ENCODE measurements at places on chromosomes 2 and 18. TPM values are rescaled to one million over a fixed set of nuclear protein-coding genes. Genes with fewer than 3 reads are reported as not detected.

DNA sequence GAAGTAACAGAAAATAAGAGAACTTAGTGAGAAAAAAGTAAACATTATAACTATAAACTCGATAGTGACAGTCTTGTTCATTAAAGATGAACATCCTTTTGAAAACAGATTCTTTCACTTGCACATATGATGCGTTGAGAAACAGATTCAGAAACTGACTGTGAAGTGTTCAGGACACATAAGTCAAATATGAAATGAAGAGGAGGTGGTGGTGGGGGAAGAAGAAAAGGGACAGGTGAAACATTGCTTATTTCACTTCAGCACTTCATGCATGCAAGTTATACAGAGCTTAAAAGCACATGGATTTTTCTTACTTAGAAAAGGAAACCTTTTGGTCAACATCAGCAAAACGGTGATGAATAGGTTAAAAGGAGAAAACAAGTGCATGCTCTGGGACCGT lies 42.5 kb downstream of the STAT4 start:
- no peaks in the 10 kb centered on the region for H3K36me3 ChIP-seq
- H3K4me3 ChIP-seq = no peak overlapping the region
- no peaks in the 10 kb centered on the region for H3K27me3 ChIP-seq

DNA sequence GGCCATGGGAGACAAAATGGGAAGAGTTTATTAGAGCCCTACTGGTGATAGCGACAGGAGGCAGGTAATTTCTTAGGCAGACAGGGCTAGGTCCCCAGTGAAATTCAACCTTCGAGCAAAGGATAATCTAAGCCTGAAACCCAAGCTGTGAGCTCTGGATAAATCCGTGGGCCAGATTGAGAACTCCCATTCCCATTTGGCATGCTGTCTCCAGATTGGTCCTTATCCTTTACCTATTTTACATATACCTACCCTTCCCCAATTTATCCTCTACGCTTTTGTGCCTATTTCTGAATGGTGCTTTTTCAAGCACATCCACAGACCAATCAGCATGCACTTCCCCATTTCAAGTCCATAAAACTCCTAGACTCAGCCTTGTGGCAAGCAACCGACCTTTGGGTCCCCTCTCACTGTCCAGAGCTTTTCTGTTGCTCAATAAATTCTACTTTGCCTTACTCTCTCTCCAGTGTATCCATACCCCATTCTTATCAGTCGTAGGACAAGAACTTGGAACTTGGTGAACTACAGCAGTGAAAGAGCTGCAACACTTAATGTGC lies 268.0 kb downstream of the MYCN start:
- no peak overlapping the region for H3K27ac ChIP-seq
- no peak overlapping the region for H3K4me3 ChIP-seq
- H3K36me3 ChIP-seq = no peaks in the 10 kb centered on the region
- H3K4me1 ChIP-seq = peaks cover 24% of the 10 kb centered on the region
- DNase-seq = no peak

- H3K27ac ChIP-seq = no peak overlapping the region
- H3K4me3 ChIP-seq = no peak overlapping the region
- H3K27me3 ChIP-seq = no peaks in the 10 kb centered on the region
- H3K4me1 ChIP-seq = peaks cover 10% of the 10 kb centered on the region
These were observed 202.0 kb downstream of the GLI2 start for GRCh38 chr2:120937686-120938044.

DNA sequence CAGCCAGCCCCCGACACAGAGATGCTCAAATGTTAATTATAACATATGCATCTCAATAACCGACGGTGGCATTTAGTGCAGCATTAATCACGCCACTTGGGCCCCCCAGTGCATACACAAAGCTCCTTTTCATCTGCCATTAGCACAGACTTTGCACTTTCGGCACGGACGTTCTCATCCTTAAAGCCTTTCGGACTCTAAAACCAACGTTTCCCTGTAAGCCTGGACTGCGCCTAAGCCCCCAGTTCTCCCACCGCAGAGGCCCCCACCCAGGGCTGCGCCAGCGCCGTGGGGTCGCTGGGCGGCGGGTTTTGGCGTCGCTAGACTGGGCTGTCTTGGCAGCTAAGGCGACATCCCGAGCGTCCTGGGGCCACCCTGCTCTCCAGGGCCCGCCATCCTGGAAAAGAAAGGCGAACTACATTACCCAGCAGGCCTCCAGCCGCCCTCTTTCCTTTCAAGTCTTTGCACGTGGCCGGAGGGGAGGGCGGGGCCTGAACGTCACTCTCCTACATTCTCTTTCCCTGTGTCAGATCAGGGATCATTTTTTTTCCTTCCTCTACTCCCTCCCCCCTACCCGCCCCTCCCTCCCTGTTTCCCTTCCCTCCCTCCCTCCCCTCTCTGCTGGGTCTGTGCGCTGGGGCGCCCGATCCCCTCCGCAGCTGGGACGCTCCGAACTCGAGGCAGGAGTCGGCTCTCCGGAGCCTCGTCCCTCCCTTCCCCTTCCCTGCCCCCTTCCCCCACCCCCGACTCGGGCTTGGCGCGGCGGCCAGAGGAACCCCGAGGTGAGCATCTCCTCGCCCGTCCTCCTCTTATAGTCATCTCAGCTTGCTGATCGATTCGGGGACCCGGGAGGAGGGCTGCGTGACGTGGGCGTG lies at the start of gene CTIF:
Gene CTIF, plus strand, starts transcription at position 501 of the 875 bp plus-strand sequence. CDS start 80,535 bp downstream, outside the sequence.
- peaks cover 19% of the 10 kb centered on the region for H3K27me3 ChIP-seq
- peaks cover 9% of the 10 kb centered on the region for H3K4me1 ChIP-seq
- no peaks in the 10 kb centered on the region for H3K36me3 ChIP-seq
- peak; percentile 98 for DNase-seq
- no peak within 1 kb of the TSS for H3K27ac ChIP-seq

DNA sequence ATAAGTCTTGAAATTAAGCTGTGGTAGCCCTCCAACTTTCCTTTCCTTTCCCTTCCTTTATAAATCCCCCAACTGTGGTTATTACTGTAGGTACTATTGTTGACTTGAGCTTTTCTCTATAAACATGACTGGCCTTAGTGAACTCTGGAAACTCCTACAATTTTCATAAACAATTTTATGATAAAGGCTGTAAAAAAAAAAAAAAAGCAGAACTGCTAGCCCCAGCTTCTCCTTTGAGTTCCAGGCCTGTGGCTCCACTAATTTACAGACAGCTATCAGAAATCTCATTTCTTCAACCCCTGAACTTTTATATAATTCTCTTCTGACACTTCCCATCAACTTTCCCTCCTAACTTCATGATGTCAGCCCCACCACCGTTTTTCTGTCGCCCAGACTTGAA lies 174.3 kb downstream of the IKZF2 start:
- H3K4me3 ChIP-seq = no peak overlapping the region
- no peaks in the 10 kb centered on the region for H3K36me3 ChIP-seq
- no peak overlapping the region for H3K27ac ChIP-seq
- no peak for DNase-seq

EN1 gene
- not detected for total RNA-seq

SOCS6 gene
- total RNA-seq = 30.3 TPM

NEUROD1 gene
- total RNA-seq = not detected
